SK-N-SH (cell line): ENCODE measurements at places on chromosomes 3 and 15. TPM values are rescaled to one million over a fixed set of nuclear protein-coding genes. Genes with fewer than 3 reads are reported as not detected.
A peak's percentile ranks its signal among the peaks of the same experiment; 100 is the strongest.

Gene PLSCR5
- polyA plus RNA-seq, result not detected in 2 replicates

Gene PLCB2
- polyA plus RNA-seq, result 0.15 TPM in 2 replicates

Gene NPAP1
- under 0.01 TPM in 1 of 2 replicates, not detected in the other for polyA plus RNA-seq

Gene TRPM1
- not detected in 2 replicates for polyA plus RNA-seq

Gene ISLR2
- 0.56 and 0.58 TPM in 2 replicates for polyA plus RNA-seq

Gene CPNE9
- polyA plus RNA-seq, result 0.03 and 0.06 TPM in 2 replicates

Gene SAXO2
- polyA plus RNA-seq, result 2.8 and 5.4 TPM in 2 replicates

Gene MOBP
- polyA plus RNA-seq, result not detected in 2 replicates

Gene HCN4
- not detected in 2 replicates for polyA plus RNA-seq

Gene FETUB
- polyA plus RNA-seq, result 0.05 TPM in 2 replicates

Gene MASP1
- polyA plus RNA-seq, result not detected in 2 replicates

Gene LSAMP
- 5.5 and 6.6 TPM in 2 replicates for polyA plus RNA-seq

GRCh38 chr15:33888176-33888575, 80.1 kb upstream of the CHRM5 start:
- DNase-seq, result no peak

GRCh38 chr3:182596676-182597410, 196.5 kb upstream of the ATP11B start:
- no peak for DNase-seq

GRCh38 chr3:197218210-197218609, 80.2 kb downstream of the DLG1 start:
- no peak for DNase-seq

DNA sequence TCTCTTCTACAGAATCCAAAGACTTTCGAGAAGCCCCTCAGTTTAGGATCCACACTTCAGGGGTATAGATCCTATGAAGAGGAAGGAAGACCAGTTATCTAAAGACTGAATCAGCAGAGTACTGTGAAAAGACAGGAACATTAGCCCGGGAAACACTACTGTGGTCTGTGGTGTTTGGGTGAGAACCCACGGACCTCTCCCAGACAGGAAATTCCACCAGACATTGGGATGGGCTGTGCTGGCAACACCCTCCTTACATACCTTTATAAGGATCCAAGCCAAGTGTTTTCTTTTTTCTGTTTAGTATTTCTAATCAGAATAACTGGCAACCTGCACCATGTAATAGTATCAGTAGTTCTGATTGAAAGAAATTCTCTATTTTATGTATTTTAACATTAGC, 14.1 kb downstream of the TMEM207 start:
- no peak for DNase-seq

GRCh38 chr3:146469150-146470017, at the start of gene PLSCR2:
TSS of gene PLSCR2 (minus strand) at chr3:146469561. CDS start at chr3:146459904, 9,657 bp downstream.
- peak; percentile 40 for DNase-seq

- no peak for DNase-seq
These were observed 231.9 kb upstream of the WNT5A start for GRCh38 chr3:55719006-55719405.

- DNase-seq, result no peak
These were observed 472 bp downstream of the CHST14 start for GRCh38 chr15:40471105-40471807.

- no peak for DNase-seq
These were observed 16.0 kb upstream of the RNF7 start for GRCh38 chr3:141722081-141722480.

DNA sequence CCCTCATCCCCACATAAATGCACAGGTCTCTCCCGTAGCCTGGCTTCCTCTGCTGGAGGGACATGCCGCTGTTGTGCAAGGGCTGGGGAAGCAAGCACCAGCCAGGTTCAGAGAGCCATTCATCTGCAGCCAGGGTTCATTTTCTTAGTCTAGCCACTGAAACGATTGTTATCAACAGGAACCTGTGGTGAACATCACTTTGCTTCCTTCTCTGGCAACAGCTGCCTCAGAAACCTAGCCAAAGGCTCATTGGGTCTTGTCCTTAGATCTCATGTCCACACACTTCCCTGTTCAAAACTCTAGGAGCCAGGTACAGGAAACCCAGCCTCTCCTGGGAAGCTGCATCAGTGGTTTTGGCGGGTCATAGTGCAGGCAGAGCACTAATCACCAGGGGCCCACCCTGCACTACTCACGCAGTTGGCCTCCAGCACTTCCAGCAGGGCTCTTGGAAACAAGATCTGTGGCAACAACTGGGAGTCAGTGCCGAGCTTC, 47.0 kb downstream of the OXNAD1 start:
- no peak for DNase-seq

DNA sequence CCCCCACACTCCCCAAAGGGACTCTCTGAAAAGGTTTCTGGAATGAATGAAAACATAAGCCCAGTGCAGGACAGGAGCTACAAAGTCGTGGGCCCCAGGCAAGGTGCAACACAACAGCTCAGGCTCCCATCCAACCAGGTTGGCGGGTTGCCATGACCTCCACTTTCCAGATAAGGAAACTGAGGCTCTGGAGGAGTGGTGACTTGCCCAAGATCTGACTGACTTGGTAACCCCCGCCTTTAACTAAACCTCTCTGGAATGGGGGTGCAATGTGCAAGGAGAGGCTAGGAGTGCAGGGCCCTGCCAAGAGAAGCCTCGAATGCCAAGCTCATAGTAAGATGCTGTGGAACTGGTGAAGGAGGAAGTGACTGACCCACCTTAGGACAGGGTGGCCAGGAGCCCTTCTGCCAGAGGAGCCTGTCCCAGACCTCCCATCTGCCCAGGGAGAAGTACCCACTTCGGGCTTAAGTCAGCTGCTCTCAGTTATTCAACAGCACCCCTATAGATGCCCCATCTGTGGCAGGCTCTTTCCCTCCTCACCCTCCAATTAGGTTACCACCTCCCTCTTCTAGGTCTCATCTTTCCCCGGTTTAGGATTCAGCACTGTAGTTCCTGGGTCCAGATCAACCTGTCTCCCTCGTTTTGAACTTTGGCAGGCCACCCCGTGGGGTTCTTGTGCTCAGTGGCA, 553 bp upstream of the TNNC1 start:
- no peak for DNase-seq

- DNase-seq, result no peak
These were observed 102.8 kb downstream of the RFTN1 start for GRCh38 chr3:16410659-16411058.

- no peak for DNase-seq
These were observed 273.2 kb upstream of the TOPAZ1 start for GRCh38 chr3:43968465-43968864.

GRCh38 chr15:54387799-54388198, 409.6 kb downstream of the UNC13C start:
- DNase-seq, result no peak

DNA sequence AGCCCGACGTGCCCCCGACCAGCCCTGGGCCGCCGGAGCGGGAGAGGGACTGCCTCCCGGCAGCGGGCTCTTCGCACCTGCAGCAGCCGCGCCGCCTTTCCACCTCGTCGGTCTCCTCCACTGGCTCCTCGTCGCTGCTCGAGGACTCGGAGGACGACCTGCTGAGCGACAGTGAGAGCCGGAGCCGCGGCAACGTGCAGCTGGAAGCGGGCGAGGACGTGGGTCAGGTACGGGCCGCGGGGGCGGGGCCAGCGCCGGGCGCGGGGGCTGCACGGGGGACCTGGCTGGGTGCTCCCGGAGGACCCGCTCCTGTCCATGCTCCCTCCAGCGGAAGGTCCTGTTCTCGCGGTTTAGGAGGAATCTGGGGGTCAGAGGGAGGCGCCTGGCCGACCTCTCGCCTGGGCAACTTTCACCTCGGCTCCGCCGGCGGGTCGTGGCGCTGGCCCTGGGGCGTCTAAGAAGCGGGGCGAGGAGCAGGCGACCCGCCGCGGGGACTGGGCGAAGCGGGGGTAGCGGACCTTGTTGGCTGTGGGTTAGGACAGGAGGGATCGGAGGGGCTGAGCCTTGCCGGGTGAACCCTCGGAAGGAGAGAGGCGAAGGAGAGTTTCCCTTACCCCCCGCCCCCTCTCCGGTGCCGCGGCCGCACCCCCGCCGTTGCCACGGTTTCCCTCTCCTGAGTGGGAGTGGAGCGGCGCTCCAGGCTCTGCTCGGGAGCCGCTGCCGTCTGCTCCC, 682 bp downstream of the ITPKA start:
- peak; percentile 78 for DNase-seq

GRCh38 chr3:110343376-110343775, 728.2 kb upstream of the NECTIN3 start:
- DNase-seq, result no peak

DNA sequence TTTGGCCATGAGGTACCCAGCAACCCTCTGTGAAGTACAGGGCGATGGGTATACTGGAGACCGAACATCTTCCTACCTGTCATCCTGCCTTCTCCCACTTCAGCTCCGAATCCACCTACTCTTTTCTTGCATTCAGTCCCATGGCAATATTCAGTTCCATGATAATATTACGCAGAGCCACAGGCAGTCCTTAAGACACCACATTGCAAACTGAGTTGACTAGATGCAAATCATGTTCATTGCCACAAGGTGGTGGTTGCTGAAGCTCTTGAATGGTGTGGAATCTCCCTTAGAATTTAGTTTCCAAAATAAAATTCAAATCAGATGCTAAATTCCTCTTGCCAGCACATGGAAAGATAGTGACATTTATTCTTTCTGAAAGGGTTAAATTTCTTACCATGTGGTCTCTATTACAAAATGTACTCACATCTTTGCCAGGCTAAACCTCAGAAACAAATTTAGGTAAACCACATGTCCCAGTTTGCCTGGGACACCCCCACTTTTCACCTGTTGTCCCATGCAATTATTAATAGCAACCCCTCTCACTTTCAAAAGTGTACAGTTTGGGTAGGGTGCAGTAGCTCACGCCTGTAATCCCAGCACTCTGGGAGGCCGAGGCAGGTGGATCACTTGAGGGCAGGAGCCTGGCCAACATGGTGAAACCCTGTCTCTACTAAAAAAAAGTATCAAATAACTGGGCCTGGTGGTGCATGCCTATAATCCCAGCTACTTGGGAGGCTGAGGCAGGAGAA, 1.7 kb upstream of the NME9 start:
- DNase-seq, result no peak

- DNase-seq, result no peak
These were observed 278.7 kb downstream of the FHIT start for GRCh38 chr3:60972599-60972998.

DNA sequence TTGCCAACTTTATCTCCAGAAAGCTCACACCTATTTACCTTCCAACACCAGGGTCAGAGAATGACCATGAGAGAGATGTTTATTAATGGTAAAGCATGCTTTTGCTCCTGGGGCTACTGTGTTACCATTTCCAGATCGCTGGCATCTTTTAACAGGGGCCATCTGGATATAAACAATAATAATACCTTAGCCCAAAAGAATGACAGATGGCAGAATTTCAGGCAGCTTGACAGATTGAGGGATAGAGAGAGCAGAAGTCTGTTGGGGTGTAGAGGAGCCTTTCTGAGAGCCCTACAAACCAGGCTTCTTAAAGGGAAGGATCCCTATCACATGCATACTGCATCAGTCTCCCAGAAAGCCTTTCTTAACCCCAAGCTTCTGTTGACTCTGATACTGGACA, 17.7 kb downstream of the RBP1 start:
- no peak for DNase-seq

- DNase-seq, result no peak
These were observed 14.3 kb downstream of the LIMD1 start for GRCh38 chr3:45608885-45609284.

DNA sequence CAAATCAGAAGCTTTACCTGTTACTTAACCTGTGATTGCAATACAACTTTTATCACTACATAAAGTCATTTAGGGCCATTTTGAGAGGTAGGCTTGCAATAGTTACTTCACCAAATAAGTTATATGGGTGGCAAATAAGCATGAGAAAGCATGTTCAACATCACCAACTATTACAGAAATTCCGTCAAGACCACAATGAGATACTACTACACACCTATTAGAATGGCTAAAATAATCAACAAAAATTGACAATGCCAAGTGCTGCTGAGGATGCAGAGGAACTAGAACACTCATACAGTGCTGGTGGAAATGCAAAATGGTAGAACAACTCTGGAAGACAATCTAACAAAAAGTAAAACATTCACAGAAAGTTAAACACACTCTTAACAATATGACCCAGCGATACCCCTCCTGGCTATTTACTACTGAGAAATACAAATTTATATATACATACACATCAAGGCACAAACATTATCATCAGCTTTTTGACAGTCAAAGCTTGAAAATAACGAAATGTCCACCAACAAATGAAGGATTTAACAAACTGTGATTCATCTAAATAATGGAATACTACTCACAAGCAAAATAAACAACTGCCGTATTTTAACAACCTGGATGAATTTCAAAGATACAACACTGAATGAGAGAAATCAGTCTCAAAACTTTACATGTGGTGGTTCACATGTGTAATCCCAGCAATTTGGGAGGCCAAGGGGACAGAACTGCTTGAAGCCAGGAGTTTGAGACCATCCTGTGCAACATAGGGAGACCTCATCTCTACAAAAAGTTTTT, 82.9 kb downstream of the MYO9A start:
- DNase-seq, result no peak

DNA sequence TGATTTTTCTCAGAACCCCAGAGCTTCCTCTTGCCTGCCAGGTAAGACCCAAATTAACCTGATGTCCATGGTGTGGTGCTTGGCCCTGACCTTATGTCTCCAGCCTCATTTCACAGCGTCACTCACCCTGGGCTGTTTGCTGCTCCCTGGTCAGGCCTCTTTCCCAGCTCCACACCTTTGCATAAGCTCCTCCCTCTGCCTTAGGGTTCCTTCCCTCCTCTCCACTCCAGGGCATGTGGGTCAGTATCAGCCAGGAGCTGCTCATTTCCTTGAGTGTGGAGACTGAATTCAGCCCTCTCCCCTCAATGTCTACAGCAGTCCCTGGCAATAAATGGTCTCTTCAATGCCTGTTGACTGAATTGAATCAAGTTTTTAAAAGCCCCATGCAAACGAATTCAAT, 75.6 kb upstream of the ANKRD34C start:
- no peak for DNase-seq

DNA sequence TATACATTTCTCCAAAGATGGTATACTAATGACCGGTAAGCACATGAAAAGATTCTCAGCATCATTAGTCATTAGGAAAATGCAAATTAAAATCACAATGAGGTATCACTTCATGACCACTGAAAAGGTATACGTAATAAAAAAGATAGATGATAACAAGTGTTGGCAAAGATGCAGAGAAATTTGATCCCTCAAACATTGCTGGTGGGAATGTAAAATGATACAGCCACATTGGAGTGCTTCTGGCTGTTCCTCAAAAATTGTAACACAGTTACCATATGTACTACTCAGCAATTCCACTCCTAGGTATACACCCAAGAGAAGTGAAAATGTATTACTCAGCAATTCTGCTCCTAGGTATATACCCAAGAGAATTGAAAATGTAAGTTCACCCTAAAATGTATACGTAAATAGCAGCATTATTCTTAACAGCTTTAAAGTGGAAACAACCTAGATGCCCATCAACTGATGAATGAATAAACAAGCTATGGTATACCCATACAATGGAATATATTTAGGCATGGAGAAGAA, 25.0 kb upstream of the KY start:
- DNase-seq, result no peak

- DNase-seq, result no peak
These were observed 443.3 kb downstream of the GABRG3 start for GRCh38 chr15:27414168-27414870.

- peak; percentile 57 for DNase-seq
These were observed 90.7 kb downstream of the IGF2BP2 start for GRCh38 chr3:185733980-185734724.

- DNase-seq, result no peak
These were observed 307.3 kb upstream of the RBMS3 start for GRCh38 chr3:28973609-28974008.

GRCh38 chr15:96331945-96332636, 1.6 kb downstream of the NR2F2 start:
- DNase-seq, result no peak

- no peak for DNase-seq
These were observed 34.0 kb upstream of the CILP start for GRCh38 chr15:65245096-65245856.
